ENCODE measurements at places on chromosomes 2 and 18. TPM values are rescaled to one million over a fixed set of nuclear protein-coding genes. Genes with fewer than 3 reads are reported as not detected.

The MTIF2 gene
- 15.1 TPM for polyA plus RNA-seq

The FAM237A gene
- not detected for polyA plus RNA-seq

The HOXD13 gene
- not detected for polyA plus RNA-seq

The RAD51AP2 gene
- polyA plus RNA-seq, result 0.54 TPM

The OTOS gene
- polyA plus RNA-seq, result not detected

The UXS1 gene
- polyA plus RNA-seq, result 19.1 TPM

The CXCR1 gene
- polyA plus RNA-seq, result not detected

The SCN9A gene
- polyA plus RNA-seq, result 10.4 TPM

The LGALSL gene
- 43.6 TPM for polyA plus RNA-seq

The LHCGR gene
- polyA plus RNA-seq, result not detected

The SLC14A1 gene
- not detected for polyA plus RNA-seq

The BOK gene
- polyA plus RNA-seq, result 2.3 TPM

The ZFP36L2 gene
- 0.92 TPM for polyA plus RNA-seq

The PDE11A gene
- 0.89 TPM for polyA plus RNA-seq

The FNDC4 gene
- polyA plus RNA-seq, result 101 TPM

The DLGAP1 gene
- polyA plus RNA-seq, result 4.5 TPM

The SPP2 gene
- not detected for polyA plus RNA-seq

The TUBA4B gene
- not detected for polyA plus RNA-seq

The CTDP1 gene
- 22.3 TPM for polyA plus RNA-seq

The ADCYAP1 gene
- polyA plus RNA-seq, result 1.2 TPM

The PFN4 gene
- polyA plus RNA-seq, result not detected

The C2orf66 gene
- polyA plus RNA-seq, result 1.4 TPM

The CTIF gene
- 50.2 TPM for polyA plus RNA-seq

The MRO gene
- polyA plus RNA-seq, result not detected

The TRPM8 gene
- 0.18 TPM for polyA plus RNA-seq

The PLGLB1 gene
- polyA plus RNA-seq, result 15.9 TPM

The CHRND gene
- polyA plus RNA-seq, result not detected

The HOXD11 gene
- not detected for polyA plus RNA-seq

The TMEM178A gene
- polyA plus RNA-seq, result 32.4 TPM

The CABYR gene
- 6.9 TPM for polyA plus RNA-seq

The COL4A3 gene
- polyA plus RNA-seq, result 0.10 TPM

The ARL5A gene
- 21.6 TPM for polyA plus RNA-seq

The KLHL41 gene
- 2.7 TPM for polyA plus RNA-seq

The CPLX4 gene
- polyA plus RNA-seq, result not detected

The MC4R gene
- polyA plus RNA-seq, result 2.1 TPM

The GAREM2 gene
- 3.2 TPM for polyA plus RNA-seq

The EGR4 gene
- polyA plus RNA-seq, result not detected

The REG1B gene
- polyA plus RNA-seq, result not detected

The KLHL14 gene
- 0.33 TPM for polyA plus RNA-seq

The ATG16L1 gene
- 67.6 TPM for polyA plus RNA-seq

The PAPOLG gene
- polyA plus RNA-seq, result 26.5 TPM

The EDAR gene
- polyA plus RNA-seq, result not detected

The ASTL gene
- polyA plus RNA-seq, result not detected

The UPP2 gene
- polyA plus RNA-seq, result 0.16 TPM

The CMPK2 gene
- polyA plus RNA-seq, result 6.5 TPM

All from neural cell (in vitro differentiated cells).